ENCODE measurements at places on chromosomes 5 and 9. TPM values are rescaled to one million over a fixed set of nuclear protein-coding genes. Genes with fewer than 3 reads are reported as not detected.

Gene DAB2
- 135 TPM for total RNA-seq

Gene IRX2
- total RNA-seq, result 0.69 TPM

Gene TIFAB
- not detected for total RNA-seq

Gene NUP155
- 25.2 TPM for total RNA-seq

Gene FOXD4L6
- total RNA-seq, result 0.17 TPM

Gene IFNA8
- total RNA-seq, result not detected

Gene ORM2
- not detected for total RNA-seq

Gene STK32A
- total RNA-seq, result 3.5 TPM

Gene PTPRD
- 17.2 TPM for total RNA-seq

Gene BTNL8
- total RNA-seq, result not detected

Gene ZNF608
- total RNA-seq, result 10.1 TPM

Gene GPX3
- total RNA-seq, result 56.0 TPM

Gene CCDC112
- total RNA-seq, result 4.0 TPM

Gene DMRTA1
- 0.66 TPM for total RNA-seq

Gene FABP6
- total RNA-seq, result not detected

Gene F2RL2
- 34.1 TPM for total RNA-seq

Gene PLEKHG4B
- not detected for total RNA-seq

Gene ENTPD8
- not detected for total RNA-seq

Gene TAF1L
- under 0.01 TPM for total RNA-seq

Data from smooth muscle cell of the pulmonary artery (primary cell).